ENCODE measurements at places on chromosomes 3 and 15. TPM values are rescaled to one million over a fixed set of nuclear protein-coding genes. Genes with fewer than 3 reads are reported as not detected.

MKRN2OS gene
- not detected for total RNA-seq

PRICKLE2 gene
- total RNA-seq = 13.3 TPM

SMC4 gene
- total RNA-seq = 70.8 TPM

LSM3 gene
- 12.7 TPM for total RNA-seq

TIMP4 gene
- not detected for total RNA-seq

BFSP2 gene
- not detected for total RNA-seq

CEMIP gene
- total RNA-seq = 0.46 TPM

ARGFX gene
- not detected for total RNA-seq

RTP1 gene
- not detected for total RNA-seq

CYP1A2 gene
- not detected for total RNA-seq

PARP15 gene
- 0.32 TPM for total RNA-seq

USP13 gene
- 7.8 TPM for total RNA-seq

NLGN1 gene
- 11.7 TPM for total RNA-seq

CCR3 gene
- total RNA-seq = not detected

CACNA2D2 gene
- total RNA-seq = not detected

SERINC4 gene
- total RNA-seq = not detected

SGO1 gene
- 7.5 TPM for total RNA-seq

RARB gene
- 31.2 TPM for total RNA-seq

PRSS50 gene
- total RNA-seq = not detected

CPLX3 gene
- total RNA-seq = not detected

IRAK2 gene
- 30.5 TPM for total RNA-seq

FAM107A gene
- 12.2 TPM for total RNA-seq

P4HTM gene
- total RNA-seq = 28.9 TPM

FMN1 gene
- total RNA-seq = under 0.01 TPM

DLG1 gene
- total RNA-seq = 54.1 TPM

GRAMD2A gene
- total RNA-seq = 0.30 TPM

CPNE4 gene
- not detected for total RNA-seq

TJP1 gene
- 76.0 TPM for total RNA-seq

CHRFAM7A gene
- 2.3 TPM for total RNA-seq

ACP3 gene
- total RNA-seq = not detected

CCDC54 gene
- not detected for total RNA-seq

ITPKA gene
- total RNA-seq = 0.65 TPM

AGBL1 gene
- total RNA-seq = not detected

AMIGO3 gene
- total RNA-seq = 0.32 TPM

GP9 gene
- total RNA-seq = 0.32 TPM

ATP8B4 gene
- not detected for total RNA-seq

ADGRG7 gene
- not detected for total RNA-seq

DPPA2 gene
- not detected for total RNA-seq

TLR9 gene
- total RNA-seq = not detected

UROC1 gene
- not detected for total RNA-seq

CSTA gene
- not detected for total RNA-seq

FRMD4B gene
- 93.6 TPM for total RNA-seq

ZNF80 gene
- total RNA-seq = not detected

MAGEL2 gene
- total RNA-seq = 0.32 TPM

TRIM42 gene
- not detected for total RNA-seq

SPPL2A gene
- 68.7 TPM for total RNA-seq

MST1 gene
- total RNA-seq = 2.7 TPM
